ENCODE measurements at places on chromosomes 3 and 15. TPM values are rescaled to one million over a fixed set of nuclear protein-coding genes. Genes with fewer than 3 reads are reported as not detected.

Gene SLC2A2
- total RNA-seq: not detected

Gene SEMA3F
- total RNA-seq: 13.6 TPM

Gene TRAIP
- 2.9 TPM for total RNA-seq

- no peak for DNase-seq
Measured at GRCh38 chr3:176995946-176996345, 201.3 kb downstream of the TBL1XR1 start.

- no peak for DNase-seq
Measured at GRCh38 chr3:16494814-16495431, 18.6 kb downstream of the RFTN1 start.

GRCh38 chr15:64507293-64507802 is 47.0 kb downstream of the ZNF609 start:
- DNase-seq: peak; percentile 69
